ENCODE measurements at places on chromosomes 7 and 10.

GRCh38 chr10:78838141-78838657 lies 230.6 kb upstream of the ZMIZ1 start:
- no peak for DNase-seq

DNA sequence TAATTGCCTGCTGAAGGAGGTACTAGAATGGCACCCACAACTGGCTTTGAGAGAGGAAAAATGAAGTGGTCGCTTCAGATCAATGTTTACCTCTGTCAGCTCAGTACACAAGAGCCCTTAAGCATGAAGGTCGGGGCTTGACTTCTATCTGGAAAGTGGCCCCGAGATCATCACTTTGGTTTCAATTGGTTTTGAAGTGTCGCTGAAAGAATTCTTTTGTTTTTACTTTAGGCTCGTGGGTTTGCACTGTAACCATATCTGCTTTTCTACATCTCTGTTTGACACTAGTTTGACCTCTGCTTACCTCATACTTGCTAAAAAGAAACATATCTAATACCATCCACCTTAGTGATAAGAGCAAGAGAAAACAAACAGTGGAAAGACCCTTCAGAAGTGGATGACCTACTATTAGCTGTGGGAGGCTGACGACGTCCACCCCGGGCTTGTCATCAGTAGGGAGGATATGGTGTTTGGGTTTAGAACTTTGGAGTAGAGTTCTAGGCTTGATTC lies 361.8 kb downstream of the GATA3 start:
- DNase-seq = no peak

GRCh38 chr7:75962607-75963380 lies 31.6 kb downstream of the TMEM120A start:
- no peak for DNase-seq

GRCh38 chr7:18116661-18117060 lies 89.0 kb upstream of the PRPS1L1 start:
- DNase-seq = no peak

DNA sequence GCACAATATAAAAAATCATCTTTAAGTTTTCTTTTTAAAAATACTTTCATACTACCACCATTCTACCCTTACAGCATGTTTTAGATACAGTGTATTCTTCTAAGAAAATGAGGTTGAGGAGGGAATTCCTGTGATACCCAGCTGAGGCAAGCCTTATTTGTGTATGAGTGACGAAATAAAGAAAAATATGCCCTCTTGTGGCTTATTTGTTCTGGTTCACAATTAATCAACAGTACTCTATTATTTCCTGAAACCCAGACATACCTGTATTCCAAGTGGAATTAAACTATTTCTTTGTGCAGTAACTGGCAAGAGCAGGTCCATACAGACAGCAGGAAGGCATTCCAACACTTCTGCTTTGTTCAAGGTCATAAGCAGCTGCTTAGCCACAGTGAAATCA lies 4.5 kb upstream of the SEMA3D start:
- no peak for DNase-seq
